ENCODE measurements at places on chromosomes 6 and 20.
A peak's percentile ranks its signal among the peaks of the same experiment; 100 is the strongest.

GRCh38 chr6:18656506-18656905 lies 269.4 kb downstream of the RNF144B start:
- no peak for DNase-seq

DNA sequence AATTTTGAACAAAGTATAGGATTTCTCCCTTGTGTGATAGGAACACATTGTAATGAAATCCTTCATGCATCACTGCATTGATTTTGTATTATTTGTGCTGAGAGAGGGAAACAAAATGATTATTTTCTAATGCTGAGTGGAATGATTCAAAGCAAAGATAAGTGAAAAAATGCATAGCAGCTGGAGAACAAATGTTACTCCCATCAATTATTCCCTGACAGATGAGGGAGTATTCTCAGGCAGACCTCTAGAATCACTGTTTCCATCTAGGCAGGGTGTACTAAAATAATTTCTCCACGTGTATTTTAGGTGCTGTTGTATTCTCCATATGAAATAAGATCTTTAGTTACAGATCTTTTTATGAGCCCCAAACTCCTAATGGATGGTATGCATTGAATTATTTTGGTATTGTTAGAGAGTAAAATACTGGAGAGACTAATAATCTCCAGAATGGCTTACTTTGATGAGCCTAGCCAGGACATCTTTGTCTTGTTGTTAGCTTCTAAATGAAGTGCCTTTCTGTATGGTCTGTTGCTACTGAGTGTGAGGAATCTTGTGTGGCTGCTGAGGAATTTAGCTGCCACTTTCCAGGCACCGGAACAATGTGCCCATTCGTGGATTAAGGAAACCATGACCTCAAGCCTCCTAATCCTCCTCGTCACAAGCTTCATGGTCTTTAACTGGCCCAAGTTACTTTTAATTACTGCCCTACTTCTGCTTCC lies 39.6 kb downstream of the RNF217 start:
- no peak for DNase-seq

GRCh38 chr20:47825011-47825762 lies 39.9 kb upstream of the SULF2 start:
- no peak for DNase-seq

DNA sequence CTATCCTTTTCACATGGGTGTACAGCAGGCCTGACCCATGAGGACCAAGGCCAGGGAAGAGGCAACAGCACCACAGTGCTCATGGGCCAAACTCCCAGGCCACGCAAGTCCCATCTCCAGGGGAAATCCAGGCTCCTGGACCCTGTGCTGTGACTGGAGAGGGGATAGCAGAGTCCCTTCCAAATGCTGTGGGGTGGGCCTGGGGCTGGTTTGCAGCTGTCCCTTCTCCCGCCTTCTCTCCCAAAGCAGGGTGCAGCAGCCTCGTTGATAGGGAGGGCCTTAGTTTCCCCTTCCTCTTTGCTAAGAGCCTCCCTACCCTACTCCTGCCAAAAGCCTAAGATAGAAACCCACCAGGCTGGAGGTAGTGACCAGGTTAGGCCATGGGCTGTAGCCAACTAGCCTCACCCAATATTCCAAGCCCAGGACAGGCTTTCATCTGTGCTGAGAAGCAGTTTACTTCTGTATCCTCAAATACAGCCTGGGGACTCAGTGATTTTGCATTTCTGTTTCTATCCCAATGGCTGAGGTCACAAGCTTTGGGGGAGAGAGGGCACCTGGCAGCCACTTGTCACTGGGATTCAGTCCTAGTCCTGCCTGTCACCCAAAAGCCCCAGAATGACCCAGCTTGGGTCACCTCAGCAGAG lies 1.4 kb downstream of the CTSZ start:
- DNase-seq, result no peak

DNA sequence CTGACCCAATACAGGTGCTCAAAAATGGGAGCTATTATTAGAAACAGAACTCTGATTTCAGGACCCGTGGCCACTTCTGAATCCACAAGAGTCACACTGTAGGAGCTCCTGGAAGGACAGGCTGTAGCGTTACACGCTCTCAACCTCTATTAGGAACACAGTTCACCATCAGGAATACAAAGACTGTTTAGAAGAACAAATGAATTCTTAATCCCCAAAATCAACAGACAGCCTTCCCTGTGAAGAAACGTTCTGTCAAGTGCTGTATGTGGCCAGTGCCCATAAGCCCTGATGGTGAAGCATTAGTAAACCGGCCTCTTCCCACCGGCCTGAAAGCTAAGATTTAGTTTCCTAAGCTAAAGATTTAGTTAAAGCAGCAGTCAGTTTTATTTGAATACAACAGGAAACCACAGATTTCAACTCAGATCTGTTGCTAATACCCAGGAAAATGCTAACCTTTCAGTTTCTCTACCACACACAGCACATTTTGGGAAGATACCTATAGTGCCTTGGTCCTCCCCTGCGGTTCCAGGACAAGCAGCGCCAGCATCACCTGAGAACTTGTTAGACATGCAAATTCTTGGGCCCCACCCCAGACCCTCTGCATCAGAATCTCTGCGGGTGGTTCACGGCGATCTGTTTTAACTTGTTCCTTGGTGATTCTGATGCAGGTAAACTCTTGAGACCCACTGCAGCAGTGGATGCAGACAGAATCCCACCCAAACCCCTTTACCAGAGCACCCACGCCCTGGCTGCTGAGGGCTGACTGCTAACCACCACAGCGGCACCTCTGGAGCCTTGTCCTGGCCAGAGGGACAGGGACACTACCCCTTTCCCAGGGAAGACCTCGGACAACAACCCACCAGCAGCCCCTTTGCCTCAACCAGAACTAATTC lies 33.4 kb downstream of the MTRES1 start:
- DNase-seq, result no peak

GRCh38 chr6:53461696-53462095 lies 83.2 kb downstream of the GCLC start:
- DNase-seq, result no peak

DNA sequence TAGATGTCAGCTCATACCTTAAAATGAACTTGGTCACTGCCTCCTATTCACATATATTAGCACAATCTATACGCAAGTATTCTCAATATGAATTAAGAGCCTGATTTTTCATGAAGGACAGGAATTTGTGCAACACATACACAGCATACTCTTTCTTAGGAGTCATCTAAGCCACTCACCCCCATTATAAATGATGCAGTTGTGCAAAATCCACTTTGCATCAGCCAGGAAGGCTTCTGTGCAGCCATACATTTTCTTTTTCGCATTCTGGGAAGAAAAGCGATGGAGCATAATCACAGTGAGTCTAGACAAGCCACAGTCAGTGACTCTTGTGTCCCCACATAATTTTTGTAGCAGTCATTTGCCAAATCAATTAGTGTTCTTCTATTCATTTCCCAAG lies 66.5 kb downstream of the ZMYND8 start:
- no peak for DNase-seq

GRCh38 chr6:1577896-1578745 lies 31.6 kb upstream of the FOXC1 start:
- no peak for DNase-seq

DNA sequence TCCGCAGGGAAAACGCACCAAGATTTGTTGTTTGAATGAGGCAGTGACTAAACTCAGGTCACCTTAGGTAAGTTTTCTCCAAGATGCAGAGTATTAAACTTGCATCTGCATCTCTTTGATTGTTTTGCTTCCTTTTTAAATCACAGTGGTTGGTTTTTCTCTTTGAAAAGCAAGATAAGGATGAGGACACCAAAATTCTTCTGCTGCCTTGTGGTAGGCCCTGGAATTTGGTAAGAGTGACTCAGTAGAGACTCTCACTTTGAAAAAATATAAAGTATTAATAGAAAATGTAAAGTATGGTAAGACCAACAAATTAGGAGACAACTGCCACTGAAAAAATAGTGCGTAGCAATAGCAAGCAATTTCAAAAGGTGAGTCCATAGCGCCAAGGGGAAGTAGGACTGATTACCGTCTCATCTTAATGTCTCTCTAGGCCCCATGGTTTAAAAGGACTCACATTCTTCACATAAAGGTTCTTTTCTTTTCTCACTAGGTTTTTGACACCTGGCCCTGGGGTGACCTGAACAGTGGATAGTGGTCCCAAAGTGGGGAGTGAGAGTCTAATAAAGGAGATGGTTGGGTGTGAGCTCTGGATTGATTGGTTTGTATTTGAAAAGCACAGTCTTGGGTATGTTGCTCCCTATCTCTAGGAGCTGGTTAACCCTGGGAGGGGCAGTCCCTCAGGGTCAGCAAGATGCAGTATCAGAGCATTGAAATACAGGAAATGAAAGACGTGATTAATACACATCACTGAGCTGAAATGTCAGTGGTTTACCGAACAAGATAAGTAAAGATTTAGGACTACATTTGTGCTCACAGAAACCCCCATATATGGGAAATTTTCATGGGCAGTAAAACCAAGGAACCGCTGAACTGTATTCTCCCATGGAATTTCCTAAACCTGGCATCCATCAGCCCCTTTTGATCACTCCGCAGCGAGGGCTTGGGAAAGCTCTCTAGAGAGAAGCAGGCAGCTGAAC lies 221.2 kb downstream of the SLC24A3 start:
- no peak for DNase-seq

- DNase-seq, result peak; percentile 59
These were observed 39.6 kb upstream of the GFOD1 start for GRCh38 chr6:13526727-13527670.

DNA sequence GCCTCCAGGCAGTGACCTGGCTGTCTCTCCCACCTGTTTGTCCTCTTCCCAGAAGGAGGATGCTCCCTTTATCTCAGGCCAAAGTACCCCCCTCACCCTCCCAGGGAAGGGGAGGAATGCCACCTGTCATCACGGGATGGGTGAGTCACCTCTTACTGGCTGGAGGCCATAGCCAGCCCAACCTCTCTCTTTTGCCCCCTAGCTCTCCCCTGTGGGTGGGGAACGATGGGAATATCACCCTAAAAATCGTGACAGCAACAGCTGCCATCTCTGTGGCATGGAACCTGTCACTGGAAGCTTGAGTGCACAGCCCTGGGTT lies 137.5 kb upstream of the PTPN1 start:
- no peak for DNase-seq

- no peak for DNase-seq
These were observed 652 bp downstream of the BMP6 start for GRCh38 chr6:7726416-7727085.

- no peak for DNase-seq
These were observed 1177.9 kb downstream of the GRIK2 start for GRCh38 chr6:102571236-102571908.

GRCh38 chr6:125922322-125922860 lies 34.2 kb upstream of the HINT3 start:
- no peak for DNase-seq

DNA sequence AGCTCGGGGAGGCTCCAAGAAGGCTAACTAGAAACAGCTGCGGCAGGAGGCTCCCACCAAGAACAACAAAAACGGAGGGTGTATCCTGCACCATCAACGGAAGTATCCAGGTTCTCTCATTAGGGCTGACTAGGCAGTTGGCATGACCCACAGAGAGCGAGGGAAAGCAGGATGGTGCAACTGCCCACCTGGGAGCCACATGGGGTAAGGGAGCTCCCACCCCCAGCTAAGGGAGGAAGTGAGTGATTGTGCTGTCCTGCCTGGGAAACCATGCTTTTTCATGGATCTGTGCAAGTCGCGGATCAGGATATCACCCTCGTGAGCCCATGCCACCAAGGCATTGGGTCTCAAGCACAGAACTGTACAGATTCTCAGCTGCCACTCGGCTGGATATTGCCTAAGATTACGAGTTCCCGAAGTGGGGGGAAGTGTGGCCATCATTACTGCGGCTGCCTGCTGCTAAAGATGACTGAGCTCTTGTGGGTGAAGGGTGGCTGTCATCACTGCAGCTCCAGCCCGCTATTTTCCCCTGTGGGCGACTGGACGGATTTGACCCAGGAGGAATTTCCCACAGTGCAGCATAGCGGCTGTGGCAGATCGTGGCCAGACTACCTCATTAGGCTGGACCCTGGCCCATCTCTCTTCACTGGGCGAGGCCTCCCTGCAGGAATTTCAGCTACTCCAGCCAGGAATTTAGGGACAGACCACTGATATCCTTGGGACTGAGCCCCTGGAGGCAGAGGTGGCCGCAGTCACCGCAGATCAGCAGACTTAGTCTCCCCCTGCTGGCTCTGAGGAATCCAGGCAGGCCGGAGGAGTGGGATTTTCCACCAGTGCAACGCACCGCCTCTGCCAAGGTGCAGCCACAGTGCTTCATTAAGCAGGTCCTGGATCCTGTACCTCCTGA lies 515.7 kb downstream of the FRK start:
- no peak for DNase-seq

DNA sequence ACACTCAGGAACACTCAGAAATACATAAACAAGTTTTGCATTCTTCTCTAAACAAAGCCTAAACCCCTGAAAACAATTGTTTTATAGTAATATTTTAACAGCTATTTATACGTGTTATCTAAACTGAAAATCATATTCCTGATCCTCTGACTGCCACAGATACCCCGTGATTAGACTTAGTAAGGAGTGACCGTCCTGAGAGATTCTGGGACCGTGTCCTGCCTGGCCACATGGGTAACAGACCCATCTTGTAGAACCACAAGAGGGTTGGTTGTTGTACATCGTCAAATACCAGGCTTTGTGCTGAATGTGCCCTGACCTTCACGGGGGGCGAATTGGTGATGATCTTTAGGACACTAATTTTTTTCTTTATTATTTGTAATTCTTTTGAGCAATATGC lies 214.4 kb downstream of the TMEM242 start:
- no peak for DNase-seq

GRCh38 chr6:4256969-4257368 lies 121.6 kb upstream of the ECI2 start:
- DNase-seq, result no peak

DNA sequence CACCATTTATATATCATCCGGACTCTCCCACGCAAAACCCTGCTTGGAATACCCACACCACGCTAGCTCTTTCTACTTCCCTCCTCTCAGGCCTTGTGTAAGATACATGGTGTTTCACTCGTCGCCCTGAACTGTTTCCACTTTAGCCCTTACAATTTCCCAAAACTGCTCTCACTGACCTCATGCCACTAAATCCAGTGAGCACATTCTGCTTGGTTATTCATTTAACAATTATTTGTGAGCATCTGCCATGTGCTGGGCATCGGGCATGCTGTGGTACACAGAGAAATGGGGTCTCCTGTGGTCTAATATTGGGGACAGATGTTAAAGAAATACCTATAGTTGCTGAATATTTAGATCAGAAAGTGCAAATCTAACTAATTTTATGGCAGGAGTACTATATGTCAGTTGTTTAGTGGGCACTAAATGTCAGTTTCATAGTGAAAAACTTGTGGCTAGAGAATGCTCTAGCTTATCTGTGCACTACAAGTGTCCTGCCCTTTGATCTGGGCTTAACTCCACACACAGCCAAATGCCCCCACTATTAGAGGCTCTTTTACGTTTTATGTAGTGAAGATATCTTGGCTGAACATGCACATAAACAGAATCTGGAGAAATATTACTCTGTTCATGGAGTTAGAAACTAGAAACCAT lies 41.0 kb downstream of the PLEKHG1 start:
- no peak for DNase-seq

GRCh38 chr20:11917663-11918062 lies at the start of gene BTBD3:
BTBD3 (plus strand) TSS chr20:11917893; CDS start chr20:11918276, 383 bp downstream.
- no peak for DNase-seq

GRCh38 chr6:26157251-26158075 lies 70.2 kb downstream of the HFE start:
- DNase-seq, result peak; percentile 77

Data from activated CD8-positive, alpha-beta memory T cell treated with anti-CD3 and anti-CD28 coated beads for 24 hours (primary cell).